ENCODE measurements at places on chromosomes 6 and 20.

GRCh38 chr6:87071683-87072082 lies 23.2 kb downstream of the CGA start:
- DNase-seq, result no peak

- no peak for DNase-seq
Observed at GRCh38 chr6:135231469-135231844, 50.3 kb downstream of the MYB start.

DNA sequence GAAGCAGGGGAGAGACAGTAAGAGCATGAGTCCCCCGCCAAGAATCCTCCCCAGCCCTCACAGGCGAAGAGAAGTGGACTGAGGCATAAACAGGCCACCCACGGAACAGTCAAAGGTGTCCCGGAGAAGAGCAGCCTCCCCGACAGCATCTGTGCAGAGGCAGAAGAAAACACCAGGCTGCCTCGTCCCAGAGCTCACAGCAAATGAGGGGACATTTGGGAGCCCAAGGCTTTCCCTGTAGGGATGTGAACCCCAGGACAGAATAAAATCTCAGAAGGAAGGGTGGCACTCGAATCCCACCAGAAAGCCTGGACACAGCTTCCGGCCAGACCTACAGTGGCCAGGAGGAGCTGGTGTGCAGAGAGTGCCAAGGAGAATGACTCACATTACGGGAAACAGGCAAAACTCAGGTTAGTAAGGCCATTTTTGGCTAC lies 90.4 kb downstream of the DLL1 start:
- DNase-seq, result no peak

GRCh38 chr6:140572867-140573266 lies 1198.4 kb upstream of the CITED2 start:
- no peak for DNase-seq

- DNase-seq, result no peak
Observed at GRCh38 chr20:11230999-11231398, 557.2 kb upstream of the JAG1 start.

- no peak for DNase-seq
Observed at GRCh38 chr6:129475477-129476247, 234.3 kb downstream of the ARHGAP18 start.
